ENCODE measurements at places on chromosomes 2 and 18.

GRCh38 chr2:8570637-8571036 is 111.2 kb upstream of the ID2 start:
- DNase-seq: no peak

- no peak for DNase-seq
These were observed 116.5 kb upstream of the ZNF804A start for GRCh38 chr2:184481865-184482264.

- DNase-seq: no peak
These were observed 13.0 kb upstream of the SULT1C4 start for GRCh38 chr2:108364676-108365297.

DNA sequence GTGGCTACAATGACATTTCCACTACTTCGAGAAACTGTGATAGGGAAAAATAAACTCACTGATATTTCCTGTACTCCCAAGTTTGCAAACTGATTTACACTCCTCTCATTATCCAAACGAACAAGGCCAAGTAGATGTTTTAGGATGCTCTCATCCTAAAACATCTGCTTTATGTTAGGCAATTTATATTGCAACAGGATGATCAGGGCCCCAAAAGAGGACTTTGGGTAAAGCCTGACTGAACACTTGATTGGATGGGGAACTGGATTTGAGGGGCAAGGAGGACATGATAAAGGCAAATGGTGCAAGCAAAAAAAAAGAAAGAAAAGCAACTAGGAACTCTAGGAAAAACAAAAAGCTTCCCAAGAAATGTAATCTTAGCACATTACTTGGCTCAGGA is 2.1 kb upstream of the HES6 start:
- no peak for DNase-seq

GRCh38 chr2:131046028-131046917 is 47.0 kb downstream of the FAM168B start:
- no peak for DNase-seq

GRCh38 chr2:12363569-12363968 is 353.2 kb upstream of the TRIB2 start:
- no peak for DNase-seq

GRCh38 chr18:25288340-25288938 is 63.5 kb downstream of the ZNF521 start:
- DNase-seq: no peak

DNA sequence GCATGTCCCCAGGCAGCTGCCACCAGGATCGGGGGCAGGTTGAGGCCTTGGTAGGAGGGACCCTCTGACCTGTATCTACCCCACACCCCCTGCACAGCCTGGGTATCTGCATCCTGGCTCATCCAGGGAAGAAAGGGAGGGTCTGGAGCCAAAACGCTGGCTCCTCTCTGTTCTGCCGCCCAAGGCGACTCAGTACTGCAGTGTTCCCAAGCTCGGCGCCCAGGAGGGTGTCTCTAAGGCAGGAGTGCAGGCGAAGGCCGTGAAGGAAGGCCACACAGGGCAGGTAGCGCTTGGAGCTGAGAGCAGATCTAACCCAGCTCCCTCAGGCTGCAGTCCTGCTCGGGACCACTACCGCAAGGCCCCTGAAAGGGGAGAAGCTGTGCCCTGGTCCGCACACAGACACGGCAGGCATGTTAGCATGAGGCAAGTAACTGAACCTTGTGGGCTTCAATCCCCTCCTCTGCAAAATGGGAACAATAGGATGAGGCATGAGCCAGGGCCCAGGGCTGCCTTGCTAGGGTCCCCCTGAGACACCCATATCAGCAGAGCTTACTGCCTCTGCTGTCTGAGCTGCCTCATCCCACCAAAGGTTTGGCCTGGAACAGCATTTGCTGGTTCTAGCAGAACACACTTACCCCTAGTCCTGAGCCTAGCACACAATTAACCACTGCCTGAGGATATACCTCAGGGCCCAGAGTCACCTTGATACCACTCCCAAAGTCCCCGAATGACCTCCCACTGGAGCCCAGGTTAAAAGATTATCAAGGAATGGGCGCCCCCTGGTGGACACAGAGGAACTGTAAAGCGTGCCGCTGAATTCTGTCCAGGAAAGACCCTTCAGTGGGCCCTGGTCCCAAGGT is 6.5 kb downstream of the PTMA start:
- peak; percentile 76 for DNase-seq

- DNase-seq: no peak
These were observed 163.4 kb downstream of the LRRTM1 start for GRCh38 chr2:80141007-80141726.

DNA sequence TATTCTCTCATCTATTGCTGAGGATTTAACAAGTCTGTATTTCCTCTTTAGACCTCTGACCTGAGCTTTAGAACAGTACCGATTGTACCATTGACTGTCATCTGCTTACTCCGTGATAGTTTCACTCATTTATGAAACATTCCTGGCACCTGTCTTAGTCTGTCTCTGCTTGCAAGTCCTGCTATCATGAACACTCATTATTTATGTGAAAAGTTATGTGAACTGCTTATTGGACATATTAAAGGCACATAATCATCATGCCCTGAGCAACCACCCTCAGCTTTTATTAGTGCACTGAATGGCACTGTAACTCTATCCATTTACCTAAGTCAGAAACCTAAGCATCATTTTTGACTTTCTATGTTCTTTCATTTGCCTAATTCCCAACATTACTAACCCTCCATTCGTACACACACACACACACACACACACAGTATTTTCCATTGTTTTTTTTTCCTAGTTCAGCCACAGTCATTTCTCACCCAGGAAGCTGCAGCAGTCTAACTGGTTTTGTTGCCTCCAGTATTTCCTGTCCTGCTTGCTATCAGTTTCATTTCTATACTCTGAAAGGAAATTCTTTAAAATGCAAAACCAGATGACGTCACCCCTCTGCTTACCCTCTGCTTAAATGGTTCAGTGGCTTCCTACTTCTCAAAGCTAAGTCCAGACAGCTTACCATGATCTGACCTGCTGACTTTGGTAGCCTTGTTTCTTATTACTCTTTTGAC is 146.1 kb downstream of the HAUS1 start:
- DNase-seq: peak; percentile 17

- DNase-seq: no peak
These were observed 10.1 kb downstream of the EHD3 start for GRCh38 chr2:31244101-31244500.

DNA sequence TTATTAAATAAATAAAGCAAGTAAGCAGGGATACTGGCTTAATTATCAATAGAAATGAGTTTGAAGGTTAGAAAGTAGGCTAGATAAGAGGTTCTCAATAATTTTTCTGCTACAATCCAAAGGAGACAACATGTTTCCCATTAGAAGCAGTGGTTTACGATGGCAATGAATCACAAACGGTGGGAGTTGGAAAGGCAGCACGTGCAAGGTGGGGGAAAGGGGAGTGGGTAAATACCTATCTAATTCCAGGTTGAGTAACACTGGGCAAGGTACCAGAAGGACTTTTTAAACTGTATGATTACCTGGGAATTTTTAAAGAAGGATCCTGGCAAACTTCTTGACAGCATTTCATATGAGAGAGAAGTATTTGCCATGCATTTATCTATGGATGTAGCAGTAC is 289.9 kb downstream of the NBAS start:
- no peak for DNase-seq

DNA sequence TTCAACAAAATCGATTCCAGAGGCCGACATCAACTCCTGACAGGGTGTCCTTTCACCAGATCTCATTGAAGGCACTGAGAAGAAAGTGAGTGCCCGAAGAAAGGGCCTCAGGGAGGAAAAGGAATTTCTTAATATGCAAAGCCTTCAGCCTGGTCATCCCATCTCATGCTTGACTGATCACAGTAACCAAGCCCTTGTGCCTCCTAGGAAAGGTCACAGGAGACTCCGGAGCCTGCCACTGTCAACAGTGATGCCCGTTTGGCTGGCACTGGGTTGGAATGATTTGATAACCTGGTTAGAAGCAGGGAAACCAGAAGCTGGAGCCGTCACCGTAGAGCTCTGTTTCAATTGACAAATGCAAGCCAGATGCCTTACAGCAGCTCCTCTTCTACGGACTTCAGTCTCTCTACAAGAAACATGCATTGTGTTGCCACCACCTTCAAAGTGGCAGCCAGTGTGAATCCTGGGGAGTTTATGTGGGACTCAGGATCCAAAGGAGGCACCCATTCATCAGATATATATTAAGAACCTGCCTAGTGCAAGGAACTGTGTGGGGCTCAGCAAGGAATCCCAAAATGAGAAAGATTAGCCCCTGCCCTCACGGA is 24.6 kb downstream of the COX7A2L start:
- no peak for DNase-seq

DNA sequence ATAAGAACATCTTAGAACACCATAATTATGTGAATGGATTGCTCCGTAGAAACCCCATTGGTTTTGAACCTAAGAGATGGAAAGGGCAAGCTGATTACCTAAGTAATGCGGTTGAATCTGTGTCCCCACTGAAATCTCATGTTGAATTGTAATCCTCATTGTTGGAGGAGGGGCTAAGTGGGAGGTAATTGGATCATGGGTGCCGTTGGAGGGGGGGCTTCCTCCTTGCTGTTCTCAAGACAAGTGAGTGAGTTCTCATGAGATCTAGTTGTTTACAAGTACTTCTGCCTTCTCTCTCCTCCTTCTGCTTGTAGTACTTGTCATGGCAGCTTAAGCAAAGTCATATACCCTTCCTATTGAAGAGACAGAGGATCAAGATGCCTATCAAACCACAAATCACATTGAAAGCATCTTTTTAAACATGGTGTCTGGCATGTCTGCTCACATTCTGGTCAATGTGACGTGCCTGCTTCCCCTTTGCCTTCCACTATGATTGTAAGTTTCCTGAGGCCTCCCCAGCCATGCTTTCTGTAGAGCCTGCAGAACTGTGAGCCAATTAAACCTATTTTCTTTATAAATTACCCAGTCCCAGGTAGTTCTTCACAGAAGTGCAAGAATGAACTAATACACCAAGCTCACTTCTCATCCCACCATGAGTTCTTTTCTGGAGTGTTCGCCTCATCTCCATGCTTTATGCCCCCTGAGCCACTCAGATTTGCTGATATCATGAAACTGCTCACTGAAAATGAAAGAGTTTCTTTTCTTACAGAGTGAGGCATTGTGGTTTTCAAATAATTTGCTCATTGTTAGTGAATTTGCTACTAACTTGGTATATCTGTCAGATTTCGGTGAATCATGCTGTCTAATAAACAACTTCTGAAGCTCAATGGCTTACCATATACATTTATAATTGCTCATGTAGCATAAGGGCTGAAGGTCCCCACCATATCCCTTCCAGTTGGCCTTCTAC is 23.6 kb downstream of the KCNE4 start:
- no peak for DNase-seq

- no peak for DNase-seq
These were observed 11.9 kb downstream of the GAL3ST2 start for GRCh38 chr2:241788572-241788971.

GRCh38 chr2:88036182-88036581 is 19.4 kb downstream of the KRCC1 start:
- DNase-seq: no peak

GRCh38 chr2:96164459-96165184 is 19.4 kb upstream of the DUSP2 start:
- DNase-seq: no peak

DNA sequence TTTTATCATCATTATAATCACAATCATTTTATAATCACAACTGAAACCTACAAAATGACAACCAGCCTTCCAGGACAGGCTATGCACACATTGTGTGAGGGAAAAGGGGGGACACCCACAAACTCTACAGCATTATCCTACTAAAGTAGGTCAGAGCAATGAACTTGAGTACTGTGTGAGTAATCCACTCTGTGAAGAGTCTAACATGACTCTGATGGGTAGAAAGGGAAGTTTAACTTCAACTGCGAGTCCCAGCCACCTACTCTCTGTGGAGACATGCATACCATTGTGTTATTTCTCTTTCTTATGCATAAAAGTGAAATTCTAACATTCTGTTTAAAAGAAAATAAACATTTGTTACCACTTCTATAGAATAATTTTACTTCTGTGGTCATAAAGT is 177.9 kb downstream of the ZNF516 start:
- DNase-seq: no peak

GRCh38 chr2:169095621-169096105 is 26.3 kb downstream of the DHRS9 start:
- no peak for DNase-seq

DNA sequence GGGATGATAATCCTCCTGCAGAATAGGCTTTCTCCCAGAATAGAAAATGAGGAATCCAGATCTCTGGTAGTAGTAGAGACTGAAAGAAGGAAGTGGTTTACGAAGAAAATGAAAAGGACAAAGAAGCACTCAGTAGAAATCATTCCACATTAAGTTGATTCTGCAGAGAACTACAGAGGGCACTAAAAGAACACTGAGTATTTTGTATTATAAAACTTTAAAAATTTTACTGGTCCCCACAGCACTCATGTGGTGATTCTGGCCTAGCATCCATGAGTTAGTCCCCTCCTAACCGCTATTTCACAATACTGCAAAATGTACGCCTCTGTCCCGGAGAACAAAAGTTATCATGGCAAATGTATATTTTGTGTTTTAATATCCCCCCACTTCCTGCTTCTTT is 42.9 kb upstream of the SLC35F5 start:
- no peak for DNase-seq

DNA sequence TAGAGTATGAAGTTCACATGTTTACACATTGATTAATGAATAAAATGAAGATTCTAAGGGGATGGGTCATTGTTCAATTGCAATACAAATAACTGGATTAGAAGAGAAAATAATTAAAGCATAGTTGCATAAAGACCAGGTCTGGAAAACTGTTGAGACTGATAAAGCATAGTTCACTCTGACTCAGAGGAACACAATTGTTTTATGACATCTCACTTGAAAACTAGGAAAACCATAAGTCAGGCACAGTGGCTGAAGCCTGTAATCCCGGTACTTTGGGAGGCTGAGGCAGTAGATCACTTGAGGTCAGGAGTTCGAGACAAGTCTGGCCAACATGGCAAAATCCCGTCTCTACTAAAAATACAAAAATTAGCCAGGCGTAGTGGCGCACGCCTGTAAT is 46.7 kb downstream of the PLA2R1 start:
- DNase-seq: no peak

- no peak for DNase-seq
These were observed 412 bp downstream of the OSBPL1A start for GRCh38 chr18:24397131-24397693.

GRCh38 chr2:79835911-79836310 is 323.1 kb downstream of the CTNNA2 start:
- no peak for DNase-seq

DNA sequence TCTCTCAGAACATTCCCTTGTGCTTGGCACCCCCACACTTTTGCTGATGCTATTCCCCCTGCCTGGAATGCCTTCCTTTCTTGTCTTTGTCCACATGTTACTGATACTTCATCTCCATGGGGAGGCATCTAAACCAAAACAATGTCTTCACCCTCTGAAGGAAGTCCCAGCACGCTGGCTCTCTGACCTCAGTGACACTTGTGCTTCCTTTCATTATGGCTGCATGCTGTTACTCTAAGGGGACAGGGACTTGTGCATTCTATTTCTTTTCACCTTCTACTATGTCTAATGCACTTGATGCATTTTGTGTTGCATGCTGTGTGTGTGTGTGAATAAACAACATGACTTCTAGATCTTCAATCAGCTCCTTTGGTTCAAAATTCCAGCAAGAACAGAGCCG is 24.6 kb downstream of the EFR3B start:
- DNase-seq: no peak

Data from stimulated activated CD8-positive, alpha-beta memory T cell treated with anti-CD3 and anti-CD28 coated beads, Interleukin-4, amount 100 ng/mL, for 1 hour (primary cell).